ENCODE measurements at places on chromosomes 16 and 17.

- no peak for DNase-seq
Measured at GRCh38 chr16:86826941-86827340, 248.6 kb downstream of the FOXL1 start.

DNA sequence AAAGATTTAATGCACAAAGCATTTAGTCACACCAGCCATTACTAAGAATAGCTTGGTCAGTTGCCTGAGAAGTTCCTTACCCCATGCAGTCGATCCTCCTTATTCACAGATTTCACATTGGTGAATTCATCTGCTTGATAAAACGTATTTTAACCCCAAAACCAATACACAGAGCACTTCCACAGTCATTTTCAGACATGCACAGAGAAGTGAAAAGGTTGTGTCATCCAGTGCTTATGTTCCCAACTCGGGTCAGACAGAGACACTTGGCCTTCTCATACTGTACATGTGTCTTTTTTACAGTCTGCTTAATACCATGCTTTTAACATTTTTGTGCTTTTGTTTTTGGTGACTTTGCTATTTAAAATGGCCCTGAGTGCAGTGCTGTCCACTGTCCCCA lies 219.7 kb downstream of the SPECC1 start:
- DNase-seq, result no peak

- DNase-seq, result no peak
Measured at GRCh38 chr17:27577884-27578717, 52.9 kb upstream of the LGALS9 start.

DNA sequence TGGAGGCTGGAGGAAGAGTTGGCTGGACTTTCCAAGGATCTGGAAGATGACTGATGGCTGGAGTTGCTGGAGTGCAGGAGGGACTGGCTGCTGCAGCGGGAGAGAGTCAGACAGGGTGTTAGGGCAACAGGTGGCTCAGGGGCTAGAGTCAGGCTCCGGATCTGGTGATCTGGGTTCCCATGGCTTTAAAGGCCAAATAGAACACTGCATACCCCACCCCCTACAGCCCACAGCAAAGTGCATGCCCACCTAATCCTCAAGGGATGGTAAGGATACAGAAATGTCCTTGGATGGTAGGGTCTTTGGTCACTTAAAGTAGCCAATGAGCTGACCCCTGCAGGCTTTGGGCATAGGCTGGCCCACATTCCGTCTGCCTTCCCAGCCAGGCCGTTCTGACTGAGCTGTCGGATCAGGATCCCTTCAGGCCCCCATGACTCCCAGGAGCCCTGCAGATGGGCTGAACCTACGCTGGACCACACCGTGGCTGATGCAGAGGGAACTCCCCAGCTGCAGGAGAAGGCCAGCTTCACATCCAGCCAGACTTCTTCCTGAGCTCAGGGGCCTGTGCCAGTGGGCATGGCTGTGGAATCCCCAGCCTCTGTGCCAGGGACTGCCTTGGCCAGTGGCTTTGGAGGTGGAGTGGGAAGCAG lies 13.9 kb downstream of the TNS4 start:
- no peak for DNase-seq

DNA sequence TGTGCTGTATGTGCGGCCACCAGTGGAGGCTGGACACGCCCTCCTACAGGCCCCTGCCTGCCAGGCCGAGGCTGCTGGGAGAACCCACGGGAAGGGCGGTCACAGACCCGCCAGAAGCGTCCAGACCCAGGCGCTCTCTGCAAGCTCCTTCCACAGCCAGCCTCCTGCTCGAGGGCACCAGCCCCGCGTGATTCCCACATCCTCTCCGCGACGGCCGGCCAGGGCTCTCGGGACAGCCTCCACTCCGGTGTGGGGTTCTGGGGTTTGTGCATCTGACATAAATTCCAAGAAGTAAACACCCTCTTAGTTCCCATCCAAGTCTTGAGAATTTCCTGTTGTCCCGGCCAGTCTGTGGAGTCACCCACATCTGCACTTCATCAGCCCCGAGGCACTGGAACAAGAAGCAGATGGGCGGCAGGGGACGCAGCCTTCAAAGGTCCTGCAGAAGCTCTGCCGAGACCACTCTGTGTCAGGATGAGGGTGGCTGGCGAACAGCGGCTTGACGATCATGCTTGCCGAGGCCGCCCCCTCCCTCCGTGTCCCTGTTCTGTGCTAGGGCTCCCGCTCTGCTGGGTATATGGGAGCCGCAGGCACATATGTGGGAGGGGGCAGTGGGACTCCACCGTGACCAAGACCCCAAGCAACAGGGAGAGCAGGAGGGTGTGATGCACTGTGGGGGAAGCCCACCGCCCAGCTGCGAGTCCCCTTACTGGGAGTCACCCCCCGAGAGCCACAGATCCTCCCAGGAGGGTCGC lies 2.4 kb upstream of the TMEM204 start:
- no peak for DNase-seq

DNA sequence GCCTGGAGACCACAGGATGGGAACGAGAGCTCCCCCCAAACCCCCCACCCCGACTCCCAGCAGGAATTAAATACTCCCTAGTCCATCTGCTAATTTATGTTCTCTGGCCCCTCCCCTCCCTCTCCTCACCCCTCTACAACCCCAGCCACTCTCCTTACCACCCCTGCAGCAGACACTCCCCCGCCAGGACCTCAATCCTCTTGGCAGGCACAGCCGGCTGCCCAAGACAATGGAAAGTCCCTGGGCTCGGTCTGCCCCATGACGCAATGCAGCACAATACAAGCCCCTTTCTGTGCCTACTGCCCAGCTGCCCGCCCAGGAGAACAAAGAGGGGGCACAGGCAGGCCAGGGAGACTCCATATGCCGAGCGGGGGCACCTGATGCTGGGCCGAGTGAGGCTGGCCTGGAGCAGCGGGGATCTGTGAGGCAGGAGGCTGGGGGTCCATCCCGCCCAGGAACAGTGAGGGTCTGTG lies 30.3 kb upstream of the CDC42EP4 start:
- DNase-seq, result peak; percentile 97

DNA sequence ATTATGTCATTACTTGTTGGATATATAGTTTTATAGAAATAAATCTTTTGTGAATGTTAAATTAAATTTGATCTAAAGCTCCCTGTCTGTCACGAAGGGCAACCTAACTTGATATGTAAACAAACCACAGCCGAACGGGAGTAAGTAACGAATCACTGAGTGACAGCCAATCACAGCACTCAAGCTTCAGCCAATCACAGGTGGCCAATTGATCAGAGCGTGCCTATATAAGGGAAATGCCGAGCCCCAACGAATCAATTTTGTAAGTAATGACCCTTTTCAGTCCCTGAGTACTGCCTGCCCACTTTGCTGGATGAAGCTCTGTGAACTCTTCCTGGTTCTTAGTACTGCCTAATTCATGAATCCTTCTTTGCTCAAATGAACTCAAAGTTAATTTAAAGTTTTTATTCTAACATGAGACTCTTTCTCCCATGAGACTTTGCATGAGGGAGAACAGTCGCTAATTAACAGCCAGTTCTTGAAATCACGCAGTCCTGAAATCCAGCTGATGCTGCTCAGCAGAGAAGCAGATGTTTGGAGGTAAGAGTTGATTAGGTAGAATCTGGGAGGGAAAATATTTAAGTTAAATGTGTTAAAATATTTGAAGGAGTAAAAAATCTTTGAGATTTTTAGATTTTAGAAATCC lies 302.2 kb downstream of the CNTNAP4 start:
- DNase-seq, result no peak

GRCh38 chr16:49452578-49452977 lies 79.0 kb downstream of the C16orf78 start:
- DNase-seq, result no peak

DNA sequence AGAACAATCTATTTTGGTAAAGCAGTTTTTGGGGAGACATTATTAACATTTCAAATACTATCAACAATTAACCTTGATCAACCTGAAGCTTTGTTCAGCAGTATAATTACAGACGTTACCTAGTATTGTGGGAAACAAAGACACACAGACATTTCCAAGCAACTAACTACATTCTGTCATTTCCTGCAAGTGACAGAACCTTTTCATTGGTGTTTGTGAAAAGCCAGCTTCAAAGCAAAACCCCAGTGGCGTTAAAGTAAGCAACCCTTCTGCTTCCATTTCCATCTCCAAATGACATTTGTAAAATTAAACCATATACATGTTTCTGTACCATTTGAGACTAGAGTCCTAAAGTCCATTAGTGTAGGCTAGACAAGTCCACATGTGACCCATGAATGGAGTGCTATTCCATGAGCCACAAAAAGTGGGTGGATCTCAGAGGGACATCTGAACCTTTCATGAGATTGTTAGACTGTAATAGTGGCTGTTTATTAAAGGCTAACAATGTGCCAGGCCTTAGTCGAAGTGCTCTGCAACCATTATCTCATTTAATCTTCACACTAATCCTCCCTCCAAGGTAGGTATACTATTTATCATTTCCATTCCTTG lies 101.2 kb downstream of the SSH2 start:
- no peak for DNase-seq

DNA sequence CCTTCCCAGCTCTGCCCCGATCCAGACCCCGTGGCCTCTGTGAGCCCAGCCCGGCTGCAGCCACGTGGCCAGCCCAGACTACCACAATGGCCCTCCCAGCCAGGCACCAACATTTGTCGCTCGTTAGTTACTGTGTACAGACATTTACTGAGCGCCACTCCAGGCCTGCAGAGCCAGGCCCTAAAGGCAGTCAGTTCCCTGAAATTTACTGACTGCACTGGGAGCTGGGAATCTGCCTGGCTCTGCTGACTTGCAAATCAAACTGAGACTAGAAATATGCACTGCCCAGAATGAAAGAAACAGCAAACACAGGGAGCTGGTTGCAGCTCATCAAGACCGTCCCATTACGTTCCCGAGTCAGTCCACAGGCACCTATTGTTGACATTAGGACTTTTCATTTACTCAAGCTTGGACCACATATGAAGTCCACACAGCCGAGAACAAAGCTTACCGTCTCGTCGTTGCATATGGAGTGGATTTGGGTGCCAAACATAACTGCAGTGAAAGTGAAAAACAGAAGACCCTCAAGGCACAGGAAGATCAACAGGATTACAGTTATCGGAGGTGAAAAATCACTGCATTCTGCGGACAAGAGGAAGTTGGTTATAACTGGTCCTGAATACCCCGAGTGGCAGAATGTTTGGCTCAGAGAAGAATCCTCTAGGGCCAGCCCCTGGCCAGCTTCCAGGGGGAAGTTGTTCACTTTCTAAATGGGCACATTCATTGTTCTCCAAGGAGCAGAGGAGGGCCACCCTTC lies 34.5 kb downstream of the ZDHHC7 start:
- peak; percentile 43 for DNase-seq

Data from hippocampal formation (tissue), 2 donors.